ENCODE measurements at places on chromosomes 1 and 21. TPM values are rescaled to one million over a fixed set of nuclear protein-coding genes. Genes with fewer than 3 reads are reported as not detected.

The RORC gene
- total RNA-seq, result under 0.01 TPM

The BEND5 gene
- 12.0 TPM for total RNA-seq

The TNFRSF4 gene
- not detected for total RNA-seq

The BRDT gene
- total RNA-seq, result not detected

The CELA2A gene
- not detected for total RNA-seq

The PHC2 gene
- total RNA-seq, result 40.3 TPM

The HES2 gene
- total RNA-seq, result not detected

The HP1BP3 gene
- total RNA-seq, result 375 TPM

The WNT2B gene
- total RNA-seq, result 1.5 TPM

The ZBTB8B gene
- 15.2 TPM for total RNA-seq

The RNASEL gene
- total RNA-seq, result 0.98 TPM

The MECR gene
- total RNA-seq, result 12.0 TPM

The FAM72A gene
- total RNA-seq, result 1.7 TPM

The LCE3D gene
- not detected for total RNA-seq

The ARTN gene
- 0.49 TPM for total RNA-seq

The KRTAP19-3 gene
- not detected for total RNA-seq

The VSIG8 gene
- total RNA-seq, result not detected

The TRIM46 gene
- 18.9 TPM for total RNA-seq

The TEDDM1 gene
- total RNA-seq, result not detected

The ZNF697 gene
- total RNA-seq, result 27.5 TPM

The OR14K1 gene
- total RNA-seq, result not detected

The COL6A2 gene
- total RNA-seq, result 25.8 TPM

The CSF3R gene
- 2.0 TPM for total RNA-seq

The UTS2 gene
- total RNA-seq, result not detected

The UBL4B gene
- total RNA-seq, result 0.25 TPM

The OTUD7B gene
- total RNA-seq, result 4.4 TPM

The SPATA17 gene
- 4.2 TPM for total RNA-seq

The OR2M5 gene
- total RNA-seq, result 0.25 TPM

The PRAMEF4 gene
- not detected for total RNA-seq

The CFAP45 gene
- total RNA-seq, result 0.74 TPM

The UBASH3A gene
- not detected for total RNA-seq

The FAM78B gene
- 6.6 TPM for total RNA-seq

The STRIP1 gene
- 87.3 TPM for total RNA-seq

The USP21 gene
- 14.8 TPM for total RNA-seq

The SYTL1 gene
- total RNA-seq, result 0.25 TPM

The DIO1 gene
- total RNA-seq, result not detected

The GBP6 gene
- 0.25 TPM for total RNA-seq

The ESPN gene
- under 0.01 TPM for total RNA-seq

The PARS2 gene
- 2.5 TPM for total RNA-seq

The DMRTA2 gene
- total RNA-seq, result 3.2 TPM
